Neural progenitor cell (in vitro differentiated cells): ENCODE measurements at places on chromosomes 3 and 15. TPM values are rescaled to one million over a fixed set of nuclear protein-coding genes. Genes with fewer than 3 reads are reported as not detected.

GRCh38 chr3:182962166-182962565 lies 18.2 kb downstream of the DCUN1D1 start:
- H3K27ac ChIP-seq, result no peak overlapping the region
- no peak overlapping the region for H3K4me3 ChIP-seq
- no peaks in the 10 kb centered on the region for H3K27me3 ChIP-seq
- peaks cover 19% of the 10 kb centered on the region for H3K4me1 ChIP-seq

TERB2 gene
- total RNA-seq, result not detected in 2 replicates

TMEM207 gene
- not detected in 2 replicates for total RNA-seq

ADAMTS9 gene
- 32.1 and 47.7 TPM in 2 replicates for total RNA-seq
